ENCODE measurements at places on chromosomes 11 and 22.

DNA sequence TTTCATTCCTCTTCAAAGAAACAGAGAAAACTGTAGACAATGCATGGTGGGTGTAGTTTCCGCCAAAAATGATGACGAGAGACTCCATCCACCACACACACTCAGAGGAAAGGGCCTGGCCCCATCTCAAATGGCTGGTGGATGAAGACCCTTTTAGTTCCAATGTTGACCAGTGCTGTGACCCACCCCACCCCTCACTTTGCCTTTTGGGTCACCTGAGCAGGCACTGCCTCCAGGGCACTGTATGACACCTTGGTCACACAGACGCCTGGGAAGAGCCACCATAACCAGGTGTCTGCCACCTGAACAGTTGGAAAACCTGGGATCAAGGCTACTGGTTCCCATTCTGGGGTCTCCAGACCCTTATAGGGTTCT is 121.3 kb downstream of the MPPED1 start:
- no peak for DNase-seq

DNA sequence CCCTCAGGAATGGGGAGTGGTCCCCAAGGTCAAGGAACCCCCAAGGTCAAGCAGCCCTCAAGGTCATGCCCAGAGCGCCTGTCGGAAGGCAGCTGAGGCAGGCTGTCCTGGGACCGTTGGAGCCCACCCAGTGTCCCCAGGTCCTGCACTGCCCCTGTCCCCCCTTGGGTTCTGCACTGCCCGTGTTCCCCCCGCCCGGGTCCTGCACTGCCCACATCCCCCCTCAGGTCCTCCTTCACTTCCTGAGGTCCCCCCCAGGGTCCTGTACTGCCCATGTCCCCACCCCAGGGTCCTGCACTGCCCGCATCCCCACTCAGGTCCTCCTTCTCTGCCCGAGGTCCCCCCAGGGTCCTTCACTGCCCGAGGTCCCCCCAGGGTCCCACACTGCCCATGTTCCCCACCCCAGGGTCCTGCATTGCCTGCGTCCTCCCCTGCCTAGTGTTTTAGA is 1073.0 kb downstream of the BRD1 start:
- no peak for DNase-seq

DNA sequence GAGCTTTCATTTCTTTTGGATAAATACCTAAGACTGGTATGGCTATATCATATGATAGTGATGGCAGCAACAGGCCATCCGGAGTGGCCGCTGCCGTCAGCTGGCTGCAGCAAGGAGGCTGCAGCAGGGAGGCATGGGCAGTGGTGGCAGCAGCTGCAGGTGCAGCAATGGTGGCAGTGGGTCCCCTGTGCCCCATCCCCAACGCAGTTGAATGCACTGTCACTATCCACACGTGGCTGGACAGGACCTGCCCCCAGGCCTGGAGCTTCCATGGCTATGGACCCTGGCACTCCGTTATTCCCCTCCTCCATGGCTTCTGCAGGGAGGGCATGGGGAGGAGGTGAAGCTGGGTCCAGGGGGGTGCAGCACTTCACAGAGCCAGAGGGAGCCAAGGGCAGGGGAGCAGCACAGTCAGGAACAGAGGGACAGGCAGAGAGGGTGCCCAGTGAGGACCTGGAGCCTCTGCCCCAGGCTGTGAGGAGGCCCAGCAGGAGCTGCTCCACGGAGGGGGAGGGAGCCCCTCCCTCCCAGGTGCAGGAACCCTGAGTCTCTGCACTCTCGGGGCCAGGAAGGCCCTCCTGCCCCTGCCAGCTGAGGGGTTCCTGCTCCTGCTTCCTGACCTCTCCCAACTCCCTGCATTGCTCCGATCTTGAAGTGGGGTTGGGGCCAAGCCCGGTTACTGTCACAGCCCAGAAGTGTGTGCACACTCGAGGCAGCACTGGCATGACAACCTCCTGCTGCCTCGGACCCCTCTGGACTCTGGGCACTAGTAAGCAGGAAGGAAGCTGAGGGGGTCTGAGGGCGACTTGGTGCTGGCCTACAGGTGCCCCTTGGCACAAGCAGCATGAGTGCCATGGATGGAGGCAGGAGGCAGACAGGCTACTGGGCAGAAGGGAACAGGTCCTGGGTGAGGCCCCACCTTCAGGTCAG is 466.3 kb downstream of the GUCY1A2 start:
- DNase-seq = no peak

DNA sequence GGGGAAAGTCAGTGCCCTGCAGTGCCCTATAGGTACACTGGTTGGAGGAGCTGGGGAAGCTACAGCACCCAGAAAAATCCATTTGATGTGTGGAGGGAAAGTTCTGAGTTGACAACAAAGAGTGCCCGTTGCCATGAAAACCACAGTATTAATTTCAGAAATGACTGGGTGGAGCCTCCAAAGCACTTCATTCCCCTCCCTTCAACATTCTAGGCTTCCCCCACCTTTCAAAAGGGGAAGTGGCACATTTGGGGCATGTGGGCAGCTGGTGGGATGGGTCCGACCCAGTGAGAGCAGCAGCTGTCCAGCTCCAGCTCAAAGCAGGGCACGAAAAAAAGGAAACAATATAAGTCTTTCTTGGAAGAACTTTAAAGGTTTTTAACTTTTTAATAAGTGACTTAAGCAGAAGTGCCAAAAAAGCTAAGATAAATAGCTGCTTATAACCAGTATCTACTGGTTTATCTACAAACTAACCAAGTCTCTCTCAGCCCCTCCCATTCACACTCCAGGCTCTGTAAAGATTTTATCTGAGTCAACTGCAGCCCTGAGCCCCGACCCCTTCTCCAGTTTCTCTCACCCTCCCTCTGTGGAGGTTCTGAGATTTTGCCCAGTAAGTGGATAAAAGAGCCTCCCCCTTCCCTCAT is 9.0 kb upstream of the AHNAK start:
- no peak for DNase-seq

DNA sequence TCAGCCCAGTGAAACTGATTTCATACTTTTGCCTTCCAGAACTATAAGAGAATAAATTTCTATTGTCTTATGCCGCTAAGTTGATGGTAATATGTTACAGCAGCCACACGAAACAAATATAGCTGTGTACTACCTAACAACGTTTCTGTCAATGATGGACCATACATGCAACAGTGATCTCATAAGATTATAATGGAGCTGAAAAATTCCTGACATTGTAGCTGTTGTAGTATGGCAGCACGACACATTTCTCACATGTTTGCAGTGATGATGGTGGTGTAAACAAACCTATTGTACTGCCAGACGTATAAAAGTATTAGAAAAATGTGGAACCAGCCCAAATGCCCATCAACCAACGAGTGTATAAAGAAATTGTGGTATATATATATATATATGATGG is 5.8 kb upstream of the SLC5A1 start:
- no peak for DNase-seq

- DNase-seq = no peak
These were observed 15.5 kb upstream of the SLC25A17 start for GRCh38 chr22:40834619-40835018.

DNA sequence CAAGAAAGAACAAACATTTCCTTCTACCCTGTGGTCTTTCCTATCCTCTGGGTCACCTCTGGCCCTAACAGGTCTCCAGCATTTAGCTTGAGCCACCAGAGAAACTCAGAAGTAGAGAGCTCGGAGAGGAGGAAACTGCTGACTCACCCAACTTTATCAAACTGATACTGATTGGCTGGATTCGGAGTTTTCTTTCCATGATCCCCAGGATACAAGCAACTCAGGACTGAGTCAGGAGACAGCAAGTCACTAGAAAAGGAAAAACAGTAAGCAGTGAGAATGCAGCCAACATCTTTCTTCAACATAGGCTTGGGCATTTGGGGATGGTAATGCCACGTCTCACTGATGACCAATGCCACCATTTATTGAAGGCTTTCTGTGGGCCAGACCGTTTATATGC is 32.7 kb downstream of the THOC5 start:
- DNase-seq = no peak

- no peak for DNase-seq
These were observed 74.0 kb upstream of the PHF21B start for GRCh38 chr22:45083659-45084305.

DNA sequence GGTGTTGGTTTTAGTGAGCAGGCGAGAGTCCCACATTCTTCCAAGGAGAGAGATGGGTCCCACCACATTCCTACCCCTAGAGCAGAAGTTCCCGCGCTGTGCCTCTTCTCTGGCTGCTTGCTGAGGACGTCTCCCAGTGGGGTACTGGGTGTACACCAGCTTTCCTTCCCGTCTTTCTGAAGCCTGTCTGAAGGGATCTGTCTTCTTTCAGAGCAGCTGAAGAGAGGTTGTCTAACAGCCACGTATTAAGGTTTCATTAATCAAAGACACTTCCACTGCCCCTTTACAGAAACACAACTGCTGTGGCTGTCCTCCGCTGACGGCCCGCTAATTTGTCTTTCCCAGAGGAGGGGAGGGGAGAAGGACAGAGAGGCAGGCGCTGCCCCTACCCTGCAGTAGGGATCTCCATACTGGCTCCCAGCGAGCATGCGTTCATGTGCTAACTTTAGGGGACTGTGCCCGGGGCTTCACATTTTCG is 56.0 kb downstream of the ZBTB16 start:
- DNase-seq = no peak

GRCh38 chr11:103364687-103365086 is 255.5 kb downstream of the DYNC2H1 start:
- no peak for DNase-seq

GRCh38 chr11:73201888-73202780 is 15.9 kb upstream of the P2RY2 start:
- DNase-seq = no peak

DNA sequence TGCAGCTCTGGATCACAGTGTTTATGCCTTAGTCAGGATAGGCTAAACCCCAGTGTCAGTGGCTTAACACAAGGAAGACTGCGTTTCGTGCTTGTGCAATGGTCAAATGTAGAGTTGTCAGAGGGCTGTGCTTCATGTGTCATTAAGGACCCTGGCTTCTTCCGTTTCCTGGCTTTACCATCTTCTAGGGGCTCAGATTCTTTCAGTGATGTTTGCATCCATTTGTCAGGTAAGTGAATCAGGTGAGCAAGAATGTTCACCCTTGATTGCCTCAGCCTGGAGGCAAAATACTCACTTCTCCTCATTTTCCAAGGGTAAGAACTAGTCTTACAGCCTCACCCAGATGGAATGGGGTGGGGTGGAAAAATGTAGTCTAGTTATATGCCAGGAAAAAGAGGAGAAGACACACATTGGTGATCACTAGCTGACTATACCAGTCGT is 20.5 kb upstream of the AMOTL1 start:
- no peak for DNase-seq

- DNase-seq = no peak
These were observed 1.4 kb downstream of the HTR3B start for GRCh38 chr11:113906038-113906437.

- no peak for DNase-seq
These were observed 12.9 kb upstream of the FAT3 start for GRCh38 chr11:92211576-92212167.

DNA sequence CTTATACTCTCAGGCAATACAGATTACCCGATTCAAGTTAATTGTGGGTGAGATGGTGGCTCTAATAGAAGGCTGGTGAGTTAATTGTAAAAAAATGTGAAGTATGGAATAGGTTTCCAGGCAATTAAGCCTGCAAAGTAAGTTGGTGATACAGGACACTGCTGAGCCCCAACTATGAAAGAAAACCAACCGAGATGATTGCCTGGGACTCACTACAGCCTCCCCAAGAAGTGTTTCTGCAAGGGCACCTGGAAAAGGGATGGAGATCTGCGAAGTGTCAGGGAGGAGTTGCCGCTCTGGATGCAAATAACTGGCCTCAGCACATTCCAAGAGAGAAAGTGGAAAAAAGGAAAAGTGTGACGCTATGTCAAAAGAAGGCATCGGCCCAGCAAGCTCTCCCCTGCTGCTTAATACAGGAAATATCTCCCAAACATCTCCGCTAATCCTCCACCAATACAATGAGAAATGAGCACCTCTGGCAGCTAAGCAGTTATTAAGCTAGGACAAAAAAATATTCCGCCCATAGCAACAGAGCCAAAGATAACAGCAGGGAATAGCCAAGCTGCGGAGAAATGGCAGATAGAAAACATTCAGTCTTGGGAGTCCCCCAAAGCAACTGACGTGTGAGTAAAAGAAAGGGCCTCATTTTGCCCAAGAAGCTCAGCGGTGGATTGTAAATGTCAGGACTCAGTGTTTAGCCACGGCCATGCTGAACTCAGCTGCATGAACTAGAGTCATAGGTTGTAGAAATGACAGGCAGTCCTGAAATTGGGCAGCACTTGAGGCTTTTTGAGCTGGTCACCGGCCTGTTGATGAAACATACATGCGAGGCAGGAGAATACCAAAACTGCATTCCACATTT is 133.7 kb downstream of the SNX19 start:
- no peak for DNase-seq

- no peak for DNase-seq
These were observed 44.2 kb downstream of the PPFIA1 start for GRCh38 chr11:70314730-70315129.

DNA sequence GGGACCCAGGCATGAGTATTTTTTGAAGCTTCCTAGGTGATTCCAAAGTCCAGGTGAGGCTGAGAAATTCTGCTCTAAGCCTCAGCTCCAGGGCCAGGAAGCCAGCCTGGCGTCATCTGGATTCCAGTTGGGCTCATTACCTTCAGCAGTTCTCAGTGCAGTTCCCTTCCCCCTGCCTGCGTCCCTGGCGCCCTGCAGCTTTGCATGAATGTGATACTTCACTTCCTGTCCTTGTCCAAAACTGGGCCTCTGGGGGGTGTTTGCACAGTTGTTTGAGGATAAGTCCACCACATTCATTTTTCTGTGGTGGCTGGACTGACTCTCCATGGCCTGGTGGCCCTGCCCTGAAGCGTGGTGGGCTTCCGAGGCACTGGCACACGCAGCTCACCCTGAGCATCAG is 98.1 kb downstream of the TENM4 start:
- no peak for DNase-seq

DNA sequence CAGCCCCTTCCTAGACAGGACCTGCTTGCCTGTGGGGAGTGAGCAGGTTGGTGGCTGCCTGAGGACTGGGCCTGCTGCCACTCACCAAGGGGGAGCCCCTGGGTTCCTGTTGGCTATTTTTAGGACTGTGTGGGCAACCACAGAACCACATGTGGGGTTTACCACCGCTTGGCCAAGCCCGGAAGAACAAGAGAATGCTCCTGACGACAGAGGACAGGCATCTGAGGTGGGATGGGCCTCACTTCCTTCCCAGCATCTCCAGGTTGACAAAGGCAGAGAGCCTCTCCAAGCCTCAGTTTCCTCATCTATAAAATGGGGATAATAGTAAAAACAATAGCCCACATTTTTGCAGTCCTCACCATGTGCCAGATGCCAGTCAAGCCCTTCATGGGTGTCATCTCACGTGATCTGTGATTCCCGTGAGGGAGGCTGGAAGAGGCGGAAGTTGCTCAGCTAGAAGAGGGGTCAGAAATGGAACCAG is 43.6 kb downstream of the LRRC32 start:
- no peak for DNase-seq

GRCh38 chr22:34814260-34815025 is 251.5 kb upstream of the ISX start:
- DNase-seq = no peak
